ENCODE measurements at places on chromosomes 1 and 21.

GRCh38 chr1:53862507-53862906, 24.4 kb upstream of the NDC1 start:
- DNase-seq: no peak

GRCh38 chr1:7589774-7590425, 181.2 kb upstream of the VAMP3 start:
- no peak for DNase-seq

- DNase-seq: no peak
Measured at GRCh38 chr1:112388436-112388835, 7.6 kb upstream of the CTTNBP2NL start.

GRCh38 chr1:232726048-232726779, 79.0 kb upstream of the MAP10 start:
- no peak for DNase-seq

GRCh38 chr1:168414914-168415313, 128.9 kb downstream of the XCL2 start:
- DNase-seq: no peak

- peak; percentile 76 for DNase-seq
Measured at GRCh38 chr21:45074048-45074817, at the start of gene ADARB1. Gene ADARB1, plus strand, starts transcription at chr21:45074580. Its CDS starts 97,077 bp downstream, at chr21:45171657.

- DNase-seq: no peak
Measured at GRCh38 chr1:30642391-30643120, 80.8 kb downstream of the MATN1 start.

DNA sequence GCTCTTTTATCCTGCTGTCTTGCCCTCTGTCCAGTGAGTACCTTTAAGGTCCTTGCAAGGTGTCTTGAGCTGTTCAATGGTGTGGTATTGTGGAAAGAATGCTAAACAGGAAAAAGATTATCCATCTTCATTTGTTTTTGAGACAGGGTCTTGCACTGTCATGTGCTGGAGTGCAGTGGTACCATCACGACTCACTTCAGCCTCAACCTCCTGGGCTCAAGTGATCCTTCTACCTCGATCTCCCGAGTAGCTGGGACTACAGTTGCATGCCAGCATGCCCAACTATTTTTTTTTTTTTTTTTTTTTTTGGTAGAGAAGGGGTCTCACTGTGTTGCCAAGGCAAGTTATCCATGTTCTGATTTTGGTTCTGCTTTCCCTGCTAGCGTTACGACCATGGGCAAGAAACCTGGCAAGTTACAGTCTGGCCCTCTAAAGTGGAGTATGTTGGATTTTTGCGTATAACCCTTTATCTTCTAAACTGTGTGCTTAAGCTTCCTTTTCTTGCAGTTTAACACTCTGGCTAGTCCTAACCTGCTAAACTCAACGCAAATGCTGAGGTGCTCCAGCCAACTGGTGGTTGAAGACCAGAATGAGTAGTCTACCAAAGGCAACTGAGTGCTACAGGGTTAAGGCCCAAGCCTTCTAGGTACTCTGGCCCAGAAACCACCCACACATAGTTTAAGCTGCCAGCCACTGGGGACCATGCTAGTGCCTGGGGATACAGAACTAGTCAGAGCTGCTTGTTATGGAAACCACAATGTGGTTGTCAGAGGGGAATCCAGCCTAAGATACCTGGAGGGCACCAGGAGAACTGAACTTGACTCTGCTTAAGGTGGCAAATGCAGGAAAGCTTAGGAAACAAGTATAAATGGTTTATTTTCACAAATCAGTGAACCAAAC, 7.9 kb downstream of the RPL11 start:
- DNase-seq: no peak

DNA sequence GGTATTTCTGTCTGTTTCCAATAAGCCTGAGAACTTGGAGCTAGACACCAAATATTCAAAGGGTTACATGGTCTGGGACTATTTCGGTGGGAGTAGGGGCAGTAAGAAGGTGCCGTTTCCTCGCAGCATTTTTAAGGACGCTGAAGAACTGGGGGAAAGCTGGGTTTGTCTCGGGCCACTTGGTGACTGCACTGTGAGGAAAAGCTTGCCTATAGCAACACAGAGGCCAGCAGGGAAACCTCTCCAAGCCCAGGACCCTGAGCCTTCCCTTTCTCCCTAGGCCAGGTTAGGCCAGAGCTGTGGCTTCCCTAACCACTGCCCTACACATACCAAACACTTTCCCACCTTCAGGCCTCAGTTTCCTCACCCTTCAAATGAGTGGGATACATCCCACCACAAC, 3.3 kb downstream of the GLIS1 start:
- no peak for DNase-seq

GRCh38 chr1:206102292-206102936, 14.8 kb downstream of the AVPR1B start:
- no peak for DNase-seq

GRCh38 chr1:153750026-153750995, 22.5 kb downstream of the INTS3 start:
- DNase-seq: no peak

GRCh38 chr1:234554218-234554697, 55.7 kb downstream of the IRF2BP2 start:
- DNase-seq: no peak

DNA sequence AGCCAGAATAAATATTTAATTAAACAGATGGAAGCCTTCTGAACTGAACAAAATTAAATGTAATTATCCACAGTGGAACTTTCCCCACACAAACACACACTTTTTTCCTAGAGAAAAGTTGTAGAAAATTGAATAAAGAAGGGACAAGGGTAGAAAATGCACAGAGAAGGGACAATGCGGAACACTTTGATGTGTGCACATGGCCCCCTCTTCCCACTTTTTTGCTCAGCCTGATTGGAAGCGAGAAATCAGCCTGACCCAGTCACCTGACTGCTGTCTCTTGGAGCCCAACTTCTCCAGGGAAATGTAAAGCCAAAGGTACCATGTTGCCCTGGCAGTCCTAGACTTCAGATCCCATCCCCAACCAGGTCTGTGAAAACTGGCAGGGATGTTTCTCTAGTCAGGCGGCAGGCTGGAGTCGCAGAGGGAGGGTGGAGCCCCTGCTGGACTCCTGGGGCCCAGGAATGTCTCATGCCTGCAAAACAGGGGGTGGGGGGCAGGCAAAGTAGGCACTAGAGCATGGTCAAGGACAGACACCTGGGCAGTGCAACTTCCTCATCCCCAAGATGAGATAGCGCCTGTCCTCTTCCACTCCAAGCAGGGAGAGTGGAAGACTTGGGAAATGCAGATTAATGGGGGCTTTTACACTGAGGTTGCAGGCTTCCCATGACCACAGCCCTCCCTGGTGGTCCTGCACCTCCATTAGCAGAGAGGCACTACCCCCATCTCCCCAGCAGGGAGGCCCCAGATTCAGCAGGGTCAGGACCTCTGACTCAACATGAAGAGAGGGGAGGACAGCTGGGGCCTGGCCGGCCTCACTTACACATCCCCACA, 2.8 kb downstream of the CERS2 start:
- DNase-seq: no peak

- DNase-seq: no peak
Measured at GRCh38 chr1:14467112-14467511, 131.4 kb upstream of the KAZN start.

DNA sequence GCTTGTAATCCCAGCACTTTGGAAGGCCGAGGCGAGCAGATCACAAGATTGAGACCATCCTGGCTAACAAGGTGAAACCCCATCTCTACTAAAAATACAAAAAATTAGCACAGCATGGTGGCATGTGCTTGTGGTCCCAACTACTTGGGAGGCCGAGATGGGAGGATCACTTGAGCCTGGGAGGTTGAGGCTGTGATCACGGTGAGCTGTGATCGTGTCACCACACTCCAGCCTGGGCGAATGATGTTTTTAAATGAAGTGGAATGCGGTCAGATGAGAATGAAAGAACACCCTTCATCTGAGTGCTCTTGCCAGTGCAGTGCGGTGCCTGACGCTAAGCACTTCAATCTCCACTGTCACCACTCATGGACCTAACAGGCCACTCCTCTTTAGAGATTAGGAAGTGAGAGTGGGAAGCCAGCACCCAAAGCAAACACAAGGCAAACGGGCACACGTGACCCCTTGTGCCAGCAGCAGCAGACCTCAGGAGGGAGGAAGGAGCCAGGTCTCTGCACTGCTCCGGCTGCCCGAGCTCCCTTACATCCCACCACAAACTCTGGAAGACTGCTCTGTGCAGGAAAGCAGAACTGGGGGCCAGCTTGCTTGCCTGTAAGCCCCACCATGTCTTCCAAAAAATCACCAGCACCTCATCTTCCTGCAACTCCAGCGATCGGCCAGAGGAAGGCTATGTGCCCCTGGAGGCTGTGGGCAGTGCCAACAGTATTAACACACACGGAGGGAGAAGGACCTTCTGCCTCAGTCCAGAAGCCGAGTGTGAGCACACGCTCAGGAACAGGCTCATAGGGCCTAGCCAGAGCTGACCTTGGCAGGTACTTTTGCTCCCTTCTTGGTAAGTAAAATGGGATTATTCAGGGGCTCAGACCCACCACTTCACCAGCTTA, 9.7 kb downstream of the CTNNBIP1 start:
- DNase-seq: peak; percentile 84

DNA sequence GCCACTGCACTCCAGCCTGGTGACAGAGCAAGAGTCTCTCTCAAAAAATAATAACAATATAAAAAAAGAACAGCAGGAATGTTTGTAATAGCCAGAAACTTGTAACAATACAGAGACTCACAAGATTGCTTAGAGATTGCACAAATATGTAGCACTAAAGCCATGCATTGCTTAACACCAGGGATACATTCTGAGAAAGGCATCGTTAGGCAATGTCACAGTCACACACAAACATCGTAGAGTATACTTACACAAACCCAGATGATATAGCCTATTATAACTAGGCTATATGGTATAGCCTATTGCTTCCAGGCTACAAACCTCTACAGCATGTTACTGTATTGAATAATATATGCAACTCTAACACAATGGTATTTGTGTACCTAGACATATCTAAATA, 45.3 kb downstream of the GPATCH2 start:
- DNase-seq: no peak

DNA sequence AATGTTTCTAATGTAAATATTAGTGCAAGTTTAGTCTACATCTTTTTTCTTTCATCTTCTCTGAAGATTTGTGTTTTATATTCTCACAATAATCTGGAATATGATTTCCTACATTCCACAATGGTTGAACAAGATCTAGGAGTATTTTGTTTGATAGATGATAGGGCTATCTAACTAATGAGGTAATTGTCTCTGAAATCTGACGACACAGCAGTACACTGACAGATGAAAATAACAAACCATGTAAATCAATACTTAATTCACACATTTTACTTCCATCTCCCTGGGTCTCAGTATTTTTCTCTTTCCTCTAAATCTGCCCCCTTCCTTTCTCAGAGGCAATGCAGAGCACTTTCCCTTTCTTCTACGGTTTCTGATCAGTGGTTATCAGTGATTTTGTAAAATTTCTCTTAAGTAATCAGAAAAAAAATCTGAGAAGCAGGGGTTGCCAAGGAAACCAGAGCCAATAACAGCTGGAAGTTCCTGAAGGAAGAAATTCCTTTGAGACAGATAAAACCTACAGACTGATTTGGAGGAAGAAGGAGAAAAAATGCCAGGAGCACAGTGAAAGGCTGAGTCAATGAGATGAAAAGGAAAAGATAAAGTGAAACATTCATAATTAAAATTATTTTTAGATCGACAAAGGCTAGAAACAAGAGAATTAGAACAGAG, 7.3 kb upstream of the ANKRD13C start:
- no peak for DNase-seq

DNA sequence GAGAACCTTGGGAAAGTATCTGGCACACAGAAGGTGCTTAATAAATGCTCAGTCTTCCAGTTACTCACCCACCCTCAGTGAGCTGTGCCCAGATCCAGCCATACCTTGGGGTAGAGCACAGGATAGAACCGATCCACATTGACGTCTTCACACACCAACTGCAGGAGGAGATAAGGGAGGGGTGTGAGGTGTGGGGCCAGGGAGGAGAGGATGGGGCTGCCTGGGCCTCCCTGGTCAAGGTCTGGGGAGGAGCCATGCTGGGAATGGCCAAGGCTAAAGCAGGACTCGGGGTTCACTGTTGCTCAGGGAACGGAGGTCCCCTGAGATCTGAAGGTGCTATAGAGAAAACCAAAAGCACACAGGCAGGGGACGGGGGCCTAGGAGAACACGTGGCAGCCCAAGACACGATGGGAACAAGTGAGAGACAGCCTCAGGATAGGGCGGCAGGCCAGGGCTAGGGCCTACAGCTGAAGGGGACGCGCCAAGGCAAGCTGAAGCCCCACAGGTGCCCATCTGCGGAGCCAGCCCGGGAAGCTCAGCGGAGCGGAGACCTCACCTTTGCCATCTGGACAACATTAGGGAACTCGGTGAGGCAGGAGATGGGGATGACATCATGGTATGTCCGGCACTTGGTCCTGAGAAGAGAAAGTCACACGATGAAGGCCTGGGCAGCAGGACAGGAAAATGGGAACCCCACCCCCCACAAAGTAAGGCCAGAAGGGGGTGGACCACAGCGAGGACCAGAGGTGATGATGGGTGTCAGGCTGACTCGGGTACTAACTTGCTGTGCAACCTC, 55.9 kb downstream of the RAP1GAP start:
- no peak for DNase-seq

DNA sequence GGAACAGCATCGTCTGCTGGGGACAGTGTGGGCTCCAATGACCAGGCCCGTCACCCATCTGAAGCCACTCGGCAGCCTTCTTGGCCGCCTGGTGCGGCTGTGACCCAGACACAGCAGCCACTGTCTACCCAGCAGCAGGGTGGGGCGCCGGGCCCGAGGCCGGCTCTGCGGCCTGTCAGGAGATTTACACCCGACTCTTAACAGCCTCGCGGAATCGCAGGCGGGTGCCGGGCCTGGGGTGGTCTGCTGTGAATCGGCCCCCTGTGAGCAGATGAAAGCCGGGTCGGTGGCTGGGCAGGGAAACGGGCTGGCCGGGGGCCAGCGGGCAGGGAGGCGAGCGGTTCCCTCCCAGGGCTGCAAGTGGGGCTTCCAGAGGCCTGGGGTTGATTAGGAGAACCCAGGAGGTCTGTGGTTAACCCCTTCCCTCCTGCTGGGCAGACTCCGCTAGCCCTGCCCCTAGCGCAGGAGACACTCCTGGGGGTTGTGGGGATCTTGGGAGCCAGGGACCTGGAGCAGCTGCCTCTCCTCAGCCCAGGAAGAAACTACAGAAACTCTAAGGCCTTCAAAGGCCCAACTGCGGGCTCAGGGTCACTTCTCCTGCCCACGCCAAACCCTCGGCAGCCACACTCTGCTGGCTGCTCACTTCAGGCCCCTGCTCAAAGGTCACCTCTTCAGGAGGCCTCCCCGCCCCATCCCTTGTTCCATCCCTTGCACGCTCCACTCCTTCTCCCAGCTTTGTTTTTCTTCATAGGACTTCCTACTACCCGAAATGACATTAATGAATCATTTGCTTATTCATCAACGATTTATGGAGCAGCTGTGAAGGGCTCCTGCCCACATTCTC, 15.6 kb downstream of the RUNX3 start:
- no peak for DNase-seq

- DNase-seq: no peak
Measured at GRCh38 chr21:15794277-15794912, 64.6 kb downstream of the USP25 start.

- DNase-seq: no peak
Measured at GRCh38 chr1:25193229-25193628, 39.1 kb downstream of the SYF2 start.

- no peak for DNase-seq
Measured at GRCh38 chr1:40185951-40186864, 25.0 kb downstream of the RLF start.
